ENCODE measurements at places on chromosomes 6 and 20.
A peak's percentile ranks its signal among the peaks of the same experiment; 100 is the strongest.

DNA sequence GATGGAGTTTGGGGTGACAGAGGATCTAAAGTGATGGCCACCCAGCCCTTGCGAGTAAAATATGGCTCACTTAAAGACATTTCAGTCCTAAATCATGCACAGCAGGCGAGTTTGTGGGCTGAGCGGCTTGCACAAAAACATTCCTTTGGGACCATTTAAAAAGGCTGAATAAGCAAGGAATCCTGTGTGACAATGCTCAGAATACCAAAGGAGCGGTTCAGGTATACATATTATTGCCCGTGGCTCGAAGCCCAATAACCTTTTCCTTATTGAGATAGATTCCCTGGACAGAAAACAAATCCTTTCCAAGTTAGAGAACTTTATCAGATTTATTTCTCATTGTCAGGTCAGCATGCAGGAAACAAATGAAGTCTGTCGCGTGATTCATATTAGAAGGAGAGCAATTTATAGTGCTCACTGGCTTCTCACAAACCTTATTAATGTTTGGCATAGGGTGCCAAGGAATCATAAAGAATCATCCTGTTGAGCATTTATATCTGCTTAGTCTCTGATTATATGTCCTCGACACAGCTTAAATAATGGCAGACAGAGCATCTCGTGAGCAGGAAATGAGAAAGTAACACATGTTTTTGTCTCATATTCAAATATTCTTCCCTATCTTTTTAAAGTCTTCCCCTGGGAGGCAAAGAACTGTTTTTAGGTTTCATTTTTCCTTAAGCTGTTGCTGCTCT is 121.3 kb downstream of the TRMT11 start:
- no peak for DNase-seq

DNA sequence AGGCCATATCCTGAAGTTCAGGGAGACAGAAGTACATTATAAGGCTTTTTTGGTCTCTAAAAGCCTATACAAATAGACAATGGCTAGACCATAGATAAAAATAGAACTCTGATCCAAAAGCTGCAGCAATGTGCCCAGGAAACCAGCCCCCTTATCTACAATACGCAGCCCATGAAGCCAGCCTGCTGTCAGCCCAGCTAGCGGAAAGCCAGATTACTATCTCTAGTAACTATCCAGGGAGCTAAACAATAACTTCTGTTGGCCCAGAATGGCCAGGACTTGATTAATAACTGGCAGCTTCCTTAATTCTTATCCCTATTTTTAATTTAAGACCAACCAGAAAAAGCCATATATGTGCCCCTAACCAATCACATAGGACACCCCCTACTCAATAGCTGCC is 160.4 kb upstream of the SMLR1 start:
- DNase-seq = no peak

GRCh38 chr6:140538926-140539325 is 1164.5 kb upstream of the CITED2 start:
- peak; percentile 7 for DNase-seq

DNA sequence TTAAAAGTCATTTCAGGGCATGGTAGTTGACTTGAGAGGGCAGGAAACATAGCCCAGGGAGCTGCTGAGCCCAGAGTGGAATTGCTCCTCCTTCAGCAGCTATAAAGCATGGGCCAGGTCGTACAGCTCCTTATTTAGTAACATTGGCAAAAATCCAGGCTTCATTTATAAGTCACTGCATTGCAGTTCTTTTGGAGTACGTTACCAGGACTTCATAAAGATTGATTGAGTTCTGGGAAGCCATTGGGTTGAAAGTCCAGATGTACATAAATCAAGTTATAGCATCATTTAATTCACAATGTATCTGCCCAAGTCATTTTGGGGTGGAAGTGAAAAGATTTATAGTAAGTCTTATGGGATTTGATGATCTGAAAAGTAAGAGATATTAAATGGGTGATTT is 53.0 kb upstream of the ANKEF1 start:
- DNase-seq = no peak

GRCh38 chr6:15483060-15483459 is 179.8 kb downstream of the DTNBP1 start:
- no peak for DNase-seq

GRCh38 chr6:12582421-12583110 is 134.0 kb upstream of the PHACTR1 start:
- DNase-seq = no peak

DNA sequence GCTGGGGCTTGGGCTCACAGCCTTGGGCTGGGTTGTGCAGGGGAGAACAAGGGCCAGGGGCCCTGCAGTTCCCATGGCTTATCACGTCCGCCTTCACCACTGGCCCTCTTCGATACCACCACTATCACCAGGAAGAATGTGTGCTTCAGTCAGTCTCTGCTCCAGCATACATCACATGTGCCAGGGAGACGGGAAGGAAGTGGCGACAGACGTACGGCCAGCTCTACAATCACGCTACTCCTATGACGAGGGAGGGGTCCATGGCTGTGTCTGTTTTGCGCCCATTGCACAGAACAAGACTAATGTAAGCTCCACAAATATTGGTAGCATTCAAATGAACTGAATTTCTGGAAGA is 72.1 kb downstream of the TRAM2 start:
- no peak for DNase-seq

- DNase-seq = no peak
These were observed 211.4 kb downstream of the FUT9 start for GRCh38 chr6:96227135-96227534.

DNA sequence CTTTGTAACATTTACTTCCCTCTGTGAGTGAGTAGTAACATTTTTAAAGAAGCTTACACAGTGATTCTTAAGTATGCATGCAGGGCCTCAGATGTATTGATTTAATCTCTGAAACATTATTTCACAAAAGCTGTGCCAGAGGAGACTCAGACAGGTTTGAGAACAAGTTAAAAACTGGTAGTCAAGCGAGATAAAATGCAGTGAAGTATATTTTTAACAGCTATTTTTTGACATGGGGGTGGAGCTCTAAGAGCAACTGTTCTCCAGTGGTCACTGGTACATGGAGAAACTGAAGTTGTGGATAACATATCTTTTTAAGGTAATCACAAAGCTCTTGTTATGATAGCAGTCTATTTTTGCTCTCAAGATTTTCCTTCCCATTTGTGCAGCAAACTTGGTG is 20.4 kb downstream of the DSTN start:
- no peak for DNase-seq

DNA sequence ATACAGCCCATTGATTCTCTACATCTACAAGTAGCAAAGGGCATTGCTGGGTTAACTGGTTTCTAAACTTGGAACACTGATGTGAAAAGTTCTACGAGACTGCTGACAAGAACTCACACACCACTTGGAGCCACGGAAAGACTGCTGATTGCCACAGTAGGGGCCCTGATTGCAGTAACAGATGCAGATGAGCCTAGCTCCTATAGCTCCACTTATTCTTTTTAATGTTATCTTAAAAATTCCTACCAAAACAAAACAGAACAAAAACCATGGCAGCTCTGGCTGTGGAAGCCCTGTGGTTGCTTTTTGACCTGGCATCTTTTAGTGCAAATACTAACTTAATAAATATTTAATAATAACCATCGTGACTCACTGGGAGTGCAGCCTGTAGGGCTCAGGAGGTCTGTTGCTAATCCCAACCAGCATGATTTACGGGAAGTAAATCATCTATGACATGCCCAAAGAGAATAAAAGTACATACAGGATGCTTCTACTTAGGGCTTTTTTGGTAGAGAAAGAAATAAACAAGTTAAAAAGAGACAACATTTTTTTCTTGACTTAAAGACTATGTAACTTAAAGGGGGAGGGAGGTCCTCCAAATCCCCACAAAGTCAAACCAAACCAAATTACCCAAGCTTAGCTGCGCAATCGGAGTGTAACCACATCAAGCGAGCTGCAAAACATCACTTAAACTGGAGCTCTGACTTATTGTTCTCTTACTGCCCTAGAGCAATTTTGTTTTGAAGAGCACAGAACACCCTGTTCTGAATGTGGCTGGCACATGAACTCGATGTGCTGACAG is 87.2 kb downstream of the FKBP5 start:
- peak; percentile 65 for DNase-seq

GRCh38 chr20:36400909-36401735 is 95.0 kb downstream of the DLGAP4 start:
- no peak for DNase-seq

- DNase-seq = no peak
These were observed 5.6 kb upstream of the VNN2 start for GRCh38 chr6:132763269-132763668.

- DNase-seq = no peak
These were observed 2.8 kb upstream of the RNASET2 start for GRCh38 chr6:166958926-166959861.

GRCh38 chr6:13261464-13261994 is 66.8 kb downstream of the TBC1D7 start:
- no peak for DNase-seq

- DNase-seq = peak; percentile 66
These were observed 81.0 kb downstream of the GPX5 start for GRCh38 chr6:28606424-28607391.

DNA sequence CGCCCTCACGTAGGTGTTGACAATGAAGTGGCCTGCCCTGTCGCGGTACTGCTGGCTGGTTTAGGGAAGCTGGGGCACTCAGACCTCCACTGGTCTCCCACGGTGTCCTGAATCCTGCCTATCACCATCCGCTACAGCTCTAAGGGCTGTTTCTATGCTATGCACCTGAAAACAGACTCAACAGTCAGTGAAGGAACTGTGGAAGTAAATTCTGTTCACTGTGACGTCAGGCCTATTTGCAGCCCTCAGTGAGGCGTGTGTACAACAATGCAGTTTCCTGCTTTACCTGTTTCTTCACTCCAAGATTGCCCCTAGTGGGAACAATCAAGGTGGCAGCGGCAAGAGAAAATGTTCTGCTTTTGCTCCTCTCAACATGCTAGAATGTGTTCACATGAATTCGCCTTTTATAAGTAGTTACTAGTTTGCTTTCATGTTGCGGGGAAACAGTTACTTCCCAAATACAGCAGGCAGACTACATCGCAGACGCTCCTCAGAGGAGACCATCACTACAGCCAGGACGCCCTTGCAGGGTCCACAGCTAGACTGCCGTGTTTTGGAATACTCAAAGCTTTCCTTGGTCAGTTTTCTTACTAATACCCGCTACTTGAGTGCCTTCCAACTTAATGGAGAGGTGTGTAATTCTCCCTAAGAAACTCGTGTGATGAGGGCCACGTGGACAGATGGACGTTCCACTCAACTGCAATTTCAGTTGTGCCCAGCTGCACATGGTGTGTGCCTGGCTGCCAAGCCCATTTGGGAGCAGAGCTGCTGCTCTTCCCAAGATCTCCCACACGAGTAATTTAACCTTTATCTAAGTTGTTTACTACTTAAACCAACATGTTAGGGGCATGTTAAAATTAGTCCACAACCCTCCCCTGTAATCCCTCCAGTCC is 25.4 kb downstream of the DIDO1 start:
- DNase-seq = peak; percentile 12

GRCh38 chr20:44526129-44526528 is 4.3 kb upstream of the SERINC3 start:
- no peak for DNase-seq

GRCh38 chr20:49660912-49661311 is 52.8 kb downstream of the B4GALT5 start:
- no peak for DNase-seq

GRCh38 chr6:45521226-45521625 is 143.5 kb upstream of the SUPT3H start:
- no peak for DNase-seq

- no peak for DNase-seq
These were observed 15.4 kb downstream of the SIRT5 start for GRCh38 chr6:13589801-13590200.

DNA sequence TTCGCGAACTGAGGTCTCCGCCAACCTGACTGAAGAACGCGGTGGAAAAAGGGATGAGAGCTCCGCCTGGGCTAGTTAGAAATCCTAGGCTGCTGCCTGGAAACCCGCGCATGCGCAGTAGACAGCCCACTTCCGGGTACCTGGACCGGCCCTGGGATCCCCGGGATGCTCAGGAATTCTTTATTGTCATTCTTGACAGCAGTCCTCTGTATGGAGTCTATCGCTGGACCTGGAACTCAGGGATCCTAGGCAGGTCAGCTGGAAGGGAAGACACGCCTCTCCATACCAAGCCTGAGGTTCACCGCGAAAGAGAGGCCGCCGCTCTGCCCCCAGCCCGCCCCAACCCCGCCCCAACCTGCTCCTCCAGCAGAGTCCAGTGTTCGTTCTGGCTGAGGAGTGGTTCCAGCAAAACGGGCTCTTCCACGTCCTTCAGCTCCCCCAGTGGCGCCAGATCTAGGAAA is 1379.2 kb upstream of the DEFB115 start:
- no peak for DNase-seq

DNA sequence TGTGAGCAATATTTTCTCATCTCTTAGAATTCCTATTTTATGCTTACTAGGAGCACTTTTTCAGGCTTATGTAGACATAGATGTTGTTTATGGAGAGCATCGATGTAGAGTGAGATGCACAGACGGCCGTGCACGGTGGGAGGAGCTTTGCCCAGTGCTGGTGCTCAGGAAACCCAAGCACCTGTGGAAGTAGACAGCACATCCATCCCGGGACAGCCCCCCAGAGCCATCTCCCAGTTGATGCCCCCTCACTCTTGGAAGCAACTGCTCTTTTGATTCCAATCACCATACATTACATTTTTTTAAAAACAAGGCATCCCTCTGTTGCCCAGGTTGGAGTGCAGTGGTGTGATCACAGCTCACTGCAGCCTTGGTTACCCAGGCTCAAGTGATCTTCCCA is 143.7 kb downstream of the SMOC2 start:
- no peak for DNase-seq

Data from AG08395 (cell line).